Lung (tissue), 17 donors: ENCODE measurements at places on chromosomes 16 and 17. TPM values are rescaled to one million over a fixed set of nuclear protein-coding genes. Genes with fewer than 3 reads are reported as not detected.

- no peaks in the 10 kb centered on the region for H3K27me3 ChIP-seq
- H3K4me3 ChIP-seq = no peak overlapping the region
- H3K36me3 ChIP-seq = no peaks in the 10 kb centered on the region
- H3K4me1 ChIP-seq = peaks cover 22% of the 10 kb centered on the region
- H3K27ac ChIP-seq = peak overlapping the region; percentile 13
- DNase-seq = peak; percentile 79
Measured at GRCh38 chr17:75031972-75032719, 14.6 kb downstream of the ATP5PD start.

DNA sequence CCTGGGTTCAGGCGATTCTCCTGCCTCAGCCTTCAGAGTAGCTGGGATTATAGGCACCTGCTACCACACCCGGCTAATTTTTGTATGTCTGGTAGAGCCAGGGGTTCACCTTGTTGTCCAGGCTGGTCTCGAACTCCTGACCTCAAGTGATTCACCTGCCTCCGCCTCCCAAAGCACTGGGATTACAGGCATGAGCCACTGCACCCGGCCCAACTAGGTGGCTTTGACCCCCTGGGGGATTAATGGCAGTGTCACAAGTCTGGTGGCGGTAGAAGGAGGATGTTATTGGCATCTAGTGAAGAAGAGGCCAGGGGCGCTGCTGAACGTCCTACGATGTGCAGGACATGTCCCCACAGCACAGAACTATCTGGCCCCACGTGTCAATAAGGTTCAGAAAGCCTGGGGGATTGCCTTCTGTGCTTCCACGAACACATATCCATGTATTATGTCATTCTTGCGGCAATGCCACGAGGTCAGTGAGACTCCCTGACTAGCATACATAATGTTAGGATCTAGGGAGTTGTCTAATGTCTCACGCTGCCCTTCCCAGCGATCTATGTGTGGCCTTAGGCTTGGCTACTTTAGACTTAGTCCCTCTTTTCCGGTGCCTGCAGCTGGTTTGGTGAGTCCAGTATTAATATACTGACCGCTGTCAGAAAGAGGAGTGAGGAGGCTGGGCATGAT lies 75.8 kb downstream of the ABCC6 start:
- no peaks in the 10 kb centered on the region for H3K4me1 ChIP-seq
- no peak overlapping the region for H3K4me3 ChIP-seq
- no peak overlapping the region for H3K27ac ChIP-seq
- no peaks in the 10 kb centered on the region for H3K27me3 ChIP-seq
- peaks cover 15% of the 10 kb centered on the region for H3K36me3 ChIP-seq

- peak overlapping the region; percentile 14 for H3K27ac ChIP-seq
- peak; percentile 28 for DNase-seq
- H3K4me1 ChIP-seq = no peaks in the 10 kb centered on the region
- peaks cover 4% of the 10 kb centered on the region for H3K36me3 ChIP-seq
- no peaks in the 10 kb centered on the region for H3K27me3 ChIP-seq
Measured at GRCh38 chr16:31487071-31487719, 4.3 kb downstream of the SLC5A2 start.

The ZNF778 gene
- total RNA-seq = 13.9 TPM

- no peak within 1 kb of the TSS for H3K27ac ChIP-seq
- no peaks in the 10 kb centered on the region for H3K27me3 ChIP-seq
- DNase-seq = peak; percentile 26
- peaks cover 32% of the 10 kb centered on the region for H3K4me1 ChIP-seq
Measured at GRCh38 chr17:50835301-50836234, at the start of gene WFIKKN2. Gene WFIKKN2, plus strand, starts transcription at chr17:50835586. Its CDS starts 352 bp downstream, at chr17:50835938.
